ENCODE measurements at places on chromosomes 6 and 20. TPM values are rescaled to one million over a fixed set of nuclear protein-coding genes. Genes with fewer than 3 reads are reported as not detected.

DEFB124 gene
- total RNA-seq, result not detected

TSBP1 gene
- total RNA-seq, result not detected

ULBP1 gene
- 11.5 TPM for total RNA-seq

TPD52L2 gene
- total RNA-seq, result 109 TPM

DNA sequence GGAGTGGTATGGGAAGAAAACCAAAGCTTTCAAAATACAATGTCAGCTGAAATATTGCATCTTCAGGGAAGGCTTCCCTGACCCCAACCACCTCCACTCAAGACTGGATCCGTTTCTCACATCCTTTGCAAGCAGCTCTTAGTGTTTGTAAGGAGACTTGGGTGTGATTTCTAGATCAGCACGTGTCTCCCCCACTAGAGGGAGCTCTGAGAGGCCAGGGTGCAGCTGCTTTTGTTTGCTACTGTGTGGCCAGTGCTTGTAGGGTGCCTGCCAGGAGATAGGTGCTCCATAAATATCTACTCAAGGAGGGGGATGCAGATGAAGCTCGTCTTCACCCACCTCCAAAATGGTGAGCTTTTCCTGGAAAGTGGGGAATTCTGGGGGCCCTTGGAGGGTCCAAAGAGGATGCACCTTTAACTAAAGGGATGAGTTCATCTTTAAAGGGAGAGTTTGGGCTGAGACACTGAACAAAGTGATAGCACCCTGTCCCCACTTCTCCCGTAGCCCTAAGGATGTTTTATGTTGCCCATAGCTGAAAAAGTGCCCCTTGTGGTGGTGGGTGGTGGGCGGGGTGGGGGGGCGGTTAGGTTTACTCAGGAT is 52.6 kb upstream of the MAFB start:
- no peak for DNase-seq
- H3K4me1 ChIP-seq, result no peaks in the 10 kb centered on the region
- H3K36me3 ChIP-seq, result no peaks in the 10 kb centered on the region
- no peak overlapping the region for H3K27ac ChIP-seq

DNA sequence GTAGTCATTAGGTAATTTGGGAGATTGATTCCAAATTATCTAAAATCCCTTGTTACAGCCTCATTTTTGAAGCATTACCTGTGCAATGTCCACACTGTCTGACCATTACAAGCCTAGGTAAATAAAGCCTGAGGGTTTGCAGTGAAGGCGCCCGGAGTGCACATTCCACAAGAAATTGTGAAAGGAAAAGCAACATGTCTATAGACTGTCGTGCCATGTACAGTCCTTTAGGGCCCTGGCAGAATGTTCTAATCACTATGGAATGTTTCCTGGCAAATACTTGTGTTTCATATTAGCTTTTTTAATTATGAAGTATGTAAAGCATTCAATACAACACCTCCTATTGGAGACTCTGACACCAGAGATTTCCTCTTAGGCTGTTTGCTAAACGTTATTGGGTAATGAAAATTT is 28.9 kb downstream of the PREP start:
- H3K4me1 ChIP-seq, result peaks cover 31% of the 10 kb centered on the region
- DNase-seq, result no peak
- no peaks in the 10 kb centered on the region for H3K27me3 ChIP-seq
- no peak overlapping the region for H3K4me3 ChIP-seq
- H3K36me3 ChIP-seq, result peaks cover 44% of the 10 kb centered on the region

DNA sequence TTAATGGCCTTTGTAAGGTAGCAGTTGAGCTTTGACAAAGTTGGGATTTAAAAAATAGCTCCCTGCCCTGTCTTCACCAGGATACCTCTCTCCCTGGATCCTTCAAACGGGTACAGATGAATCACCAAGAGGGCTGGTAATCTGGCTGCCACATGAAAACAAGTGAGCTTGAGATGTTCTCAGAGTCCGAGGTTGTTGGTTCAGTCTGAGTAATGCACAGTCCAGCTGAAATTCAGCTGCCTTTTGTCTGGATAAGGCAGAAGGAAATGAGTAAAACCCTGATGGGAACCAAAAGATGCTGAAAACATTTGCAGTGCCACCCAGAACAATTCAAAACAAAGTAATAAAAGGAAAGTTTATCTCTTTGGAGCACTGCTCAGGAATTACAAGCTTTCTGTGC is 86.8 kb downstream of the GJA1 start:
- no peaks in the 10 kb centered on the region for H3K27me3 ChIP-seq
- peak overlapping the region; percentile 96 for H3K27ac ChIP-seq
- no peak for DNase-seq
- H3K4me3 ChIP-seq, result peak overlapping the region; percentile 27
- peaks cover 56% of the 10 kb centered on the region for H3K4me1 ChIP-seq
- H3K36me3 ChIP-seq, result no peaks in the 10 kb centered on the region

GRCh38 chr6:97702248-97702647 is 419.2 kb upstream of the MMS22L start:
- H3K27me3 ChIP-seq, result peaks cover 4% of the 10 kb centered on the region
- no peak overlapping the region for H3K27ac ChIP-seq
- no peak overlapping the region for H3K4me3 ChIP-seq

GRCh38 chr20:32789896-32790750 is 27.9 kb downstream of the DNMT3B start:
- no peak overlapping the region for H3K4me3 ChIP-seq
- no peak overlapping the region for H3K27ac ChIP-seq
- peaks cover 2% of the 10 kb centered on the region for H3K4me1 ChIP-seq
- peak; percentile 91 for DNase-seq
- no peaks in the 10 kb centered on the region for H3K27me3 ChIP-seq

- no peak overlapping the region for H3K27ac ChIP-seq
- no peaks in the 10 kb centered on the region for H3K4me1 ChIP-seq
- no peak overlapping the region for H3K4me3 ChIP-seq
- no peak for DNase-seq
These were observed 106.2 kb upstream of the BEND3 start for GRCh38 chr6:107221519-107221918.

DNA sequence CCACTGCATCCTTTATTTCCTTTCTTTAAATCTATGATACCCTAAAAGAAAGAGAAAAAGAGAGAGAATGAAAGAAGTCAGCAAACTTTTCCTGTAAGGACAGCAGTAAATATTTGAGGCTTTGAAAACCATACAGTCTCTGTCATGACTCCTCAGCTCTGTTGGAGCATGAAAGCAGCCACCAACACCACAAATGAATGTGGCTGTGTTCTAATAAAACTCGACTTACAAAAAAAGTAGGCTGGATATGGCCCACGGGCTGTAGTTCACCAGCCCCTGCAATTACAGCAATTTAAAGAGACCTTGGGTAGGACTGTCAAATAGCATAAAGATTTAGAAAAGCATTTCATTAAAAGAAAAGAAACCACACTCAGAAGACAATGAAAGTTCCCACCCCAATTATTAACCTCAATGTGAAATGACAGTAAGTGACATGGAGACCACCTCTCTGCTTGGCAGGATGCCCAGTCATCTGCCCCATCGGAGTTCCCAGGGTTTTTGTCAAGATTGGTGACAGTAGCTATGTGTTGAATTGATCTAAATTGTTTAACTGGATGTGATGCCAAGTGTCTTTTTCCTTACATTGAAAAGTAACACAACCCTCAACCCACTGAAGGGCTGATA is 50.9 kb downstream of the TNFRSF21 start:
- no peaks in the 10 kb centered on the region for H3K4me1 ChIP-seq
- H3K27me3 ChIP-seq, result peaks cover 3% of the 10 kb centered on the region
- no peak overlapping the region for H3K27ac ChIP-seq
- no peak for DNase-seq

- no peak overlapping the region for H3K27ac ChIP-seq
- no peaks in the 10 kb centered on the region for H3K36me3 ChIP-seq
- no peak overlapping the region for H3K4me3 ChIP-seq
These were observed 16.2 kb upstream of the BCAS1 start for GRCh38 chr20:54086507-54087039.

DNA sequence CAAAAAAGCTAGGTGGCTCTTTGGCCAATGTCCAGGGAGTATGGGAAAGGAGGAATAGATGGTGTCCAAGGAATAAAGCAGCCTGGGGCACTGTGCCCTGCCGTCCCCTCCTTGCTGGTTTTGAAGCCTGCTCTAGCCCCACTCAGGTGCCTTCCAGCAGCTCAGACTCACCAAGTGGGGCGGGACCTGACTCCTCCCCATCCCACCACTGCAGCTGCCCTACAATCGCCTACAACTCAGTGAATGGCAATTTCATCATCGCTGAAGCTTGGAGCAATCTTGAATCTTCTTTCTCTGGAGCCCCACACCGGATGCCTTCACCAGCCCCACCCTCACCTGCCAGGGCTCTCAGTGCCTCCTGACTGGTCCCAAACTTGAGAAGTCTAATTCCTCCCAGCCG is 56.4 kb upstream of the NXT1 start:
- no peak for DNase-seq
- peaks cover 12% of the 10 kb centered on the region for H3K4me1 ChIP-seq
- no peak overlapping the region for H3K4me3 ChIP-seq
- H3K36me3 ChIP-seq, result no peaks in the 10 kb centered on the region
- peaks cover 29% of the 10 kb centered on the region for H3K27me3 ChIP-seq
- H3K27ac ChIP-seq, result no peak overlapping the region

GRCh38 chr6:37285861-37286311 is 27.9 kb upstream of the TMEM217 start:
- DNase-seq, result peak; percentile 49
- no peak overlapping the region for H3K4me3 ChIP-seq
- no peaks in the 10 kb centered on the region for H3K27me3 ChIP-seq
- H3K36me3 ChIP-seq, result peaks cover 33% of the 10 kb centered on the region
- H3K27ac ChIP-seq, result no peak overlapping the region
- peaks cover 12% of the 10 kb centered on the region for H3K4me1 ChIP-seq

All from osteocyte (in vitro differentiated cells).